ENCODE measurements at places on chromosomes 4 and X. TPM values are rescaled to one million over a fixed set of nuclear protein-coding genes. Genes with fewer than 3 reads are reported as not detected.

TLR3 gene
- not detected for total RNA-seq

SLBP gene
- 109 TPM for total RNA-seq

ASMT gene
- not detected for total RNA-seq

GSX2 gene
- not detected for total RNA-seq

PROM1 gene
- total RNA-seq = not detected

HPGDS gene
- total RNA-seq = not detected

GPRASP1 gene
- total RNA-seq = 2.5 TPM

NWD2 gene
- under 0.01 TPM for total RNA-seq

DOK7 gene
- total RNA-seq = 2.5 TPM

TEX13D gene
- total RNA-seq = not detected

IL9R gene
- not detected for total RNA-seq

GC gene
- not detected for total RNA-seq

P2RY10 gene
- not detected for total RNA-seq

ALB gene
- 0.22 TPM for total RNA-seq

FAM9B gene
- total RNA-seq = 0.07 TPM

ZNF732 gene
- total RNA-seq = not detected

SLC2A9 gene
- 0.11 TPM for total RNA-seq

H2BW2 gene
- not detected for total RNA-seq

SPANXN3 gene
- total RNA-seq = not detected

SPINK2 gene
- total RNA-seq = not detected

ZFP42 gene
- total RNA-seq = not detected

ZIC3 gene
- not detected for total RNA-seq

UNC5C gene
- not detected for total RNA-seq

BEX3 gene
- total RNA-seq = 146 TPM

TSPAN7 gene
- total RNA-seq = not detected

ATP6AP1 gene
- total RNA-seq = 94.0 TPM

NAA15 gene
- total RNA-seq = 41.0 TPM

FREM3 gene
- total RNA-seq = not detected

IQSEC2 gene
- total RNA-seq = 8.5 TPM

DDIT4L gene
- not detected for total RNA-seq

RASL11B gene
- total RNA-seq = 0.07 TPM

HERC5 gene
- total RNA-seq = 2.6 TPM

DGKK gene
- total RNA-seq = not detected

BTK gene
- not detected for total RNA-seq

SPIN2A gene
- total RNA-seq = 0.44 TPM

CHRDL1 gene
- 0.40 TPM for total RNA-seq

ALAS2 gene
- not detected for total RNA-seq

LAMP2 gene
- total RNA-seq = 51.5 TPM

FAM156B gene
- total RNA-seq = 45.5 TPM

CPLX1 gene
- total RNA-seq = 0.87 TPM

CCKAR gene
- not detected for total RNA-seq

F8A3 gene
- 2.2 TPM for total RNA-seq

SLC9B1 gene
- not detected for total RNA-seq

RGN gene
- total RNA-seq = not detected
